ENCODE measurements at places on chromosomes 3 and 15. TPM values are rescaled to one million over a fixed set of nuclear protein-coding genes. Genes with fewer than 3 reads are reported as not detected.

CGNL1 gene
- total RNA-seq: not detected

DNA sequence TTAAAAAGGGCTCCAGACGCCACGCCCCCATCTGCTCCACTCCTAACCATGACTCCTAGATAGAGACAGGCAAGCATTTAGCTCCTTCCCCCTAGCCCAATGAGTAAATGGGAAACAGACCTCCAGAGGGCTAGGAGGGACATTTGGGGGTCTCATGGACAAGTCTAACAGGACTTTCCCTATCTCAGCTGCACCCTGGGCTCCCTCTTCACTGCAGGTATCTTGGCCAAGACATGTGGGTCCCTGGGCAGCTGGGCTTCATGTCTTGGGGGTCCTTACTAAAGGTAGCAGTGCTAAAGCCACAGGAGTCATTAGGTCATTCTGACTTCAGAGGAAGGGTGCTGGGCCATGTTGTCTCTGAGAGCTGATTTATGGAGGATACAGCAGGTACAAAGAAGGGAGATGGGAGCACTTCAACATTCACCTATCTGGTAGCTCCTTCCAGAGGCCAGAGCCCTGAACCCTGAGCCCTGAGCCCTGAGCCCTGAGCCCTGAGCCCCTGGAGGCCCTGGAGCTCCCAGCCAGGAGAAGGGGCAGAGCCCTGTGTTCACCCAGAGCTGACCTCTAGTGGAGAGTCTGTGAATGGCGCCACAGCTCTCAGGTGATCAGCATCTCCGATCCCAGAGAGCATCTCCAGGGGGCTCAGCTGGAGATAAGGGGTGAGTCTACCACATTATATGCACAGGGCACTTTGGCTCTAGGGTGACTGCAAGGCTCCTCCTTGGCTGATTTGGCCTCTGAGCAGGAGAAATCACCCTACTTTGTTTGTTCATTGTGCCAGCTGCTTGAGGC is 40.1 kb upstream of the EPHB1 start:
- H3K4me1 ChIP-seq: no peaks in the 10 kb centered on the region
- H3K27ac ChIP-seq: no peak overlapping the region
- DNase-seq: peak; percentile 61
- H3K36me3 ChIP-seq: no peaks in the 10 kb centered on the region
- no peak overlapping the region for H3K4me3 ChIP-seq

DNA sequence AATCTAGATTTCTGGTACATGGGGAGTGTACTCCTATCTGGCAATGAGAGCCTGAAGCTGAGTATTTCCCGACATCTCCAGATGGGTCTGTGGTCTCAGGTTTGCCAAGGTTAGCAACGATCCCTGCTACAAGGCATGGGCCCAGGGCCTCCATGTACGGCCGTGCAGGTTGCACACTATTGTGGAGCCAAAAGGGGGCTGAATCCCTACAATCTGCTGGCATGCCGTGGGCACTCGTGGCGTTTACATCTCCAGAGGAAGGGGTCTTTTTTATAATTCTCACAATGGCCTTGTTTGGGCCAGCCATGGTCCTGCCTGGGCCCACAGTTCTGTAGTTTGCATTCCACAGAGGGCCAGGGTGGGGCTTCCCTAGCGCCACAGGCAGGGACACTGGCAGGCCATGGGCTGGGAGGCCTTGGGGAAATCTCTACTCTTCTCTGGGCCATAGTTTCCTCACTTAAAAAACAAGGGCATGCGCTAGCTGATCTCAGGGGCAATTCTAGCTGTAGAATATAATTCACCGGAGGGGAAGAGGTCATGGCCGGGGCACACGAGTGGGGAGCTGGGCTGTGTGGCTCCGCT is 68.9 kb upstream of the TLE3 start:
- H3K27ac ChIP-seq: no peak overlapping the region
- H3K27me3 ChIP-seq: no peaks in the 10 kb centered on the region
- no peaks in the 10 kb centered on the region for H3K36me3 ChIP-seq
- DNase-seq: no peak
- no peak overlapping the region for H3K4me3 ChIP-seq
- no peaks in the 10 kb centered on the region for H3K4me1 ChIP-seq

SIN3A gene
- 100 TPM for total RNA-seq

DNA sequence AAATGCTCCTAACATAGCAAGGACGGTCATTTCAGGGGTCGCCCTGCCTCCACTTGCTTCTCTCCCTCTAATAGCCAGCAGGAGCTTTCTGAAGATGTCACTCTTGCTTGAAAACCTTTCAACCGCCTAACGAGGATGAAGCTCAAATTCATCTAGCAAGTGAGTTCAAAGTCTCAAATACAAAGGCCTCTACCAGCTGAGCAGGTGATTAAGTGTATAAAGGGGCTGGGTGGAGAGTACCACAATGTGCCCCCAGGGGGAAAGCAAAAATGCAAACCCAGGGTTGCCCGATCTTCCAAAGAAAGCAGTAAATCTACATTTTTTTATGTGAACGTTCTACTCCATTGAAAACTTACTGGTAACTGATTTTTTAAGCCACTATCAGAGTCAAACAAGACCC is 50.4 kb upstream of the GRIP2 start:
- no peaks in the 10 kb centered on the region for H3K4me1 ChIP-seq
- DNase-seq: no peak
- no peak overlapping the region for H3K27ac ChIP-seq
- H3K27me3 ChIP-seq: peaks cover 31% of the 10 kb centered on the region

GRCh38 chr15:58548308-58549012 is 116.7 kb downstream of the LIPC start:
- H3K27ac ChIP-seq: no peak overlapping the region
- H3K4me3 ChIP-seq: no peak overlapping the region
- H3K4me1 ChIP-seq: peaks cover 51% of the 10 kb centered on the region
- peaks cover 11% of the 10 kb centered on the region for H3K36me3 ChIP-seq
- no peaks in the 10 kb centered on the region for H3K27me3 ChIP-seq

DNA sequence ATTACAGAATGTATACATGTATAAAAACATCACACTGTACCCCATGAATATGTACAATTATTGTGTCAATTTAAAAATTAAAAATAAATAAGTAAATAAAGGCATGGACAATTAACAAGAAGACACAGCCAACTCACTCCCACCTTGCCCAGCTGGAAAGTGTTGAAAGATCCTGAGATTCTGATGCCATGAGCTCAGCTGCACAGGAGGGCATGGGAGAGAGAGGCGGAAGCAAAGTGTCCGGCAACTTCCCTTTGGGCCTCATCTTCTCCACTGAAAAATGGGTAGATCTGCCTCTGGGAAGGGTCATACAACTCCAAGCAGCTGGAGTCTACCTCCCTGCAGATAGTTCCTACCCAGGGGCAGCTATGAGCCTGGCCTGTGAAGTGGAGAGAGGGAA is 277.3 kb downstream of the UACA start:
- DNase-seq: no peak
- peaks cover 56% of the 10 kb centered on the region for H3K4me1 ChIP-seq
- peak overlapping the region; percentile 85 for H3K27ac ChIP-seq
- no peak overlapping the region for H3K4me3 ChIP-seq

- peaks cover 22% of the 10 kb centered on the region for H3K27me3 ChIP-seq
- H3K4me3 ChIP-seq: no peak overlapping the region
- no peak overlapping the region for H3K27ac ChIP-seq
- no peak for DNase-seq
- H3K4me1 ChIP-seq: no peaks in the 10 kb centered on the region
Measured at GRCh38 chr3:115704661-115705338, 81.5 kb downstream of the GAP43 start.

RSRC1 gene
- 45.1 TPM for total RNA-seq

- H3K4me3 ChIP-seq: no peak overlapping the region
- peaks cover 5% of the 10 kb centered on the region for H3K36me3 ChIP-seq
- DNase-seq: no peak
- peak overlapping the region; percentile 38 for H3K27ac ChIP-seq
- no peaks in the 10 kb centered on the region for H3K27me3 ChIP-seq
- peaks cover 21% of the 10 kb centered on the region for H3K4me1 ChIP-seq
Measured at GRCh38 chr3:32249184-32249782, 10.8 kb downstream of the CMTM8 start.

GHRL gene
- total RNA-seq: not detected

DNA sequence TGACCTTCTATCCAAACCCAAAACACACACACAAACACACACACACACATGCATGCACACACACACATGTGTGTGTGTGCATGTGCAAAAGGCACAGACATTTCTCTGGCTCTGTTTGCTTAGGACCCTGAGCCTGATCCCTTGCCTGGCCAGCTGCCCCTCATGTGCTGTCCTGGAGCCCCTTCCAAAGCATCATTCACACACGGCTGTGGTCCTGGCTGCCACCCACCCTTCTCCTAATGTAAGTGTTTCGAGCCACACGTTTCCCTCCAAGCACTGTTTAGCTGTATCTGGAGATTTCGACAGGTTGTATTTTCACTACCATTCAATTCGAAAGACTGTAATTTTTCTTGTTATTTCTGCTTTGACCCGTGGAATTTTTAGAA is 45.8 kb upstream of the KLF13 start:
- no peaks in the 10 kb centered on the region for H3K27me3 ChIP-seq
- no peak overlapping the region for H3K27ac ChIP-seq
- peak; percentile 37 for DNase-seq
- no peaks in the 10 kb centered on the region for H3K4me1 ChIP-seq
- peaks cover 2% of the 10 kb centered on the region for H3K36me3 ChIP-seq
- no peak overlapping the region for H3K4me3 ChIP-seq

DNA sequence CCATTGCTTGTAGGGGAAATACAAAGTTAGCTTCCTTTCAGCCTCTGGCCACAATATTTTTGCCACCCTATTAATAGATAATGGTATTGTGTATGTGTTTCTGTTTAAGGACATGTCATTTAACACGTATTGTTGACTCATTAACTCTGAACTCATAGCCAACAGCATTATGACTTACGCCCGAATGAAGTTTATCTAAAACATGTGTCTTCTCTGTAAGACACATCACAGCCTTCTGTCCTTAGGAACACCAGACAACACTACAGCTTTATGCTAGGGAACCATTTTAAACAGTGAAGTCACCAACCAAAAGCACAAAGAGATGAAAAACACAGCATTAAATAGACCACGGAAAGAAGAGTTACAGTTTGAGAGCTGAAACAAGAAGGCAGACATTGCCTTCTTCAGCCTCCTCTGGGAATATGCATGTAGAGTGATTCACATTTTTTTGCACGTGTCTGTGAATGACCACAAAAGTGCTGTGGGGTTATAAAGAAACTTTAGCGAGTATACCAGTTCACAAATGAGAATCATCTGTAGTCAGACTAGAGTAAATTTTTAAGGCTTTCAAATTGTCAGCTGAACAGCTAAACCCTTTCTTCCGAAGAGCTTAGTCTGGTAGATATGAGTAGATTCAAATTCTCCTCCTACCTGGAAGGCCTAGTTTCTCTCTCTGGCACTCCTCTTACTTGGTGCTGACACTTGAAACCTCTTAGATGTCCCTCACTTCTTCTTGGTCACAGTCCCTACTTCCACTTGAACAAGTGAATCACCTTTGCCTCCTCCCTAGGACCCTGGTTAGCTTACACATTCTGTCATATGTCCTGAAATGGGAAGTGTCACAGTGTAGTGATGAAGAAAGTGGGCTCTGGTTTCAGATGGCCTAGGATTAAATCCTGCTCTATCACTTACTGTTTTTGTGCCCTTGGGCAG is 32.2 kb downstream of the MCTP2 start:
- peak overlapping the region; percentile 31 for H3K27ac ChIP-seq
- H3K4me1 ChIP-seq: peaks cover 56% of the 10 kb centered on the region
- H3K27me3 ChIP-seq: no peaks in the 10 kb centered on the region
- H3K36me3 ChIP-seq: peaks cover 56% of the 10 kb centered on the region

GRCh38 chr3:23648326-23648995 is 157.3 kb upstream of the UBE2E1 start:
- no peaks in the 10 kb centered on the region for H3K36me3 ChIP-seq
- peaks cover 17% of the 10 kb centered on the region for H3K27me3 ChIP-seq
- H3K27ac ChIP-seq: no peak overlapping the region
- DNase-seq: no peak
- H3K4me3 ChIP-seq: no peak overlapping the region
- H3K4me1 ChIP-seq: no peaks in the 10 kb centered on the region

GRCh38 chr3:126782536-126782935 is 78.5 kb downstream of the CHCHD6 start:
- DNase-seq: no peak
- no peaks in the 10 kb centered on the region for H3K36me3 ChIP-seq
- no peak overlapping the region for H3K27ac ChIP-seq
- H3K4me3 ChIP-seq: no peak overlapping the region
- H3K4me1 ChIP-seq: peaks cover 3% of the 10 kb centered on the region
- H3K27me3 ChIP-seq: no peaks in the 10 kb centered on the region

- H3K4me1 ChIP-seq: no peaks in the 10 kb centered on the region
- no peak for DNase-seq
- H3K27me3 ChIP-seq: peaks cover 7% of the 10 kb centered on the region
- H3K4me3 ChIP-seq: no peak overlapping the region
- H3K27ac ChIP-seq: no peak overlapping the region
- no peaks in the 10 kb centered on the region for H3K36me3 ChIP-seq
Measured at GRCh38 chr15:89770041-89770440, 6.1 kb upstream of the MESP2 start.

DNA sequence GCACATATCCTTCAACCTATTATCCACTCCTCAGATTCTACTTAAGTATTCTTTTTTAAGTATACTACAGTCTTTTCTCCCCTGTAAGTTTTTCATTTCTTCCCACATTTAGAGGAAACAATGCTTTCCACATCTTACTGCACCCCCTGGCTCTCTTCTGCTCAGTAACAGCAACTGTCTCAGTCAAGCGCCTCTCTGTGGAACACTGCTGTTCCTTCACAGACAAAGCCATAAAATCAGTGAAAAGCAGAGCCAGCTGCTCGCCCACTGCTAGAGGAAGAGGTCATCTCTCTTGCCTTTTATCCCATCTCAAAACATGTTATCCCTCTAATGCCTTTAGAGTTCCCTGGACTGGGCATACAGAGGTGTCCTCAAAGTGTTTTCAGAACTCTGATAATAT is 24.8 kb downstream of the SERP1 start:
- no peak overlapping the region for H3K4me3 ChIP-seq
- H3K27ac ChIP-seq: no peak overlapping the region
- DNase-seq: no peak
- no peaks in the 10 kb centered on the region for H3K4me1 ChIP-seq
- no peaks in the 10 kb centered on the region for H3K36me3 ChIP-seq
- peaks cover 7% of the 10 kb centered on the region for H3K27me3 ChIP-seq

ADPRH gene
- total RNA-seq: 6.1 TPM

DNA sequence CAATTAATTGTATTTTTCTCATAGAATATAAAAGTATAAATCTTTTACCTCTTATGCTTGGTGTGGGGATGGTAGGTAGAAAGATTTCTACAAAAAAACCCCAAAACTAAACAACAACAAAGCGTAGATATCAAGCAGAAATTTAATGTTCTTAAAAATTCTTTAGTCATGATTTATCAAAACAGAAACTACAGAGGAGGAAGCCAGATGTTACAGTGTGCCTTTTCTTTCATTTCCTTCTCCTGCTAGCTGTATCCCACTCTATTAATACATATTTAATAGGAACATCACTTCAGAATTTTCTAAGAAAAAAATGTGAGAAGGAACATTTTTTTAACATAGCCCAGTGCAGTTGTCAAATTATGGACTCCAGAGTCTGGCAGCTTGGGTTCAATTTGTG is 420.6 kb downstream of the TUSC7 start:
- DNase-seq: no peak
- no peaks in the 10 kb centered on the region for H3K27me3 ChIP-seq
- no peaks in the 10 kb centered on the region for H3K4me1 ChIP-seq
- H3K36me3 ChIP-seq: no peaks in the 10 kb centered on the region
- no peak overlapping the region for H3K4me3 ChIP-seq

ALS2CL gene
- total RNA-seq: 0.58 TPM

ZBBX gene
- not detected for total RNA-seq

GRCh38 chr3:190229632-190230424 is 92.4 kb downstream of the CLDN1 start:
- no peak for DNase-seq
- H3K36me3 ChIP-seq: no peaks in the 10 kb centered on the region
- no peak overlapping the region for H3K4me3 ChIP-seq
- peaks cover 2% of the 10 kb centered on the region for H3K27me3 ChIP-seq
- no peak overlapping the region for H3K27ac ChIP-seq

HYKK gene
- 1.7 TPM for total RNA-seq

RAB43 gene
- 36.1 TPM for total RNA-seq
